ENCODE measurements at places on chromosomes 5 and 9.
A peak's percentile ranks its signal among the peaks of the same experiment; 100 is the strongest.

DNA sequence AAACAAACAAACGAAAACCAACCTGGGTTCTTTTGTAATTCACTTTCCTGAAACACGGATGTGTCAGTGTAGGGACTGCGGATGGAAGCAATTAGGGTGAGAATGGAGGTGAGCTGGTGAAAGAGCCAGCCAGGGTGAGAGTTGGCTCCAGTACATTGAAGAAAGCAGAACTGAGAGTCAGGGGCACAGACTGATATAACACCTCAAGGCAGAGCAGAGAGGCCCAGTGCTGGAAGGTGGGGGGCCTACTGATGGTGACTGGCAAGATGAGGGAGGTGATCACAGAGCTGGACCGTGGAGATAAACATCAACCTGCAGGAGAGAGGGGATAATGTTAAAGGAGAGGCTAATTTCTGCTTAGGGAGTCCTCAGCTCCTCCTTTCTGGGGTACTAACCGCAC lies 221.1 kb downstream of the MAN2A1 start:
- DNase-seq, result no peak

GRCh38 chr9:128117613-128118471 lies 9.7 kb downstream of the PTGES2 start:
- peak; percentile 91 for DNase-seq

- DNase-seq, result no peak
Measured at GRCh38 chr5:72121052-72121779, 13.9 kb downstream of the MAP1B start.

- DNase-seq, result no peak
Measured at GRCh38 chr9:33167972-33168461, 881 bp upstream of the B4GALT1 start.

GRCh38 chr5:128174951-128175350 lies 91.4 kb downstream of the SLC12A2 start:
- no peak for DNase-seq

DNA sequence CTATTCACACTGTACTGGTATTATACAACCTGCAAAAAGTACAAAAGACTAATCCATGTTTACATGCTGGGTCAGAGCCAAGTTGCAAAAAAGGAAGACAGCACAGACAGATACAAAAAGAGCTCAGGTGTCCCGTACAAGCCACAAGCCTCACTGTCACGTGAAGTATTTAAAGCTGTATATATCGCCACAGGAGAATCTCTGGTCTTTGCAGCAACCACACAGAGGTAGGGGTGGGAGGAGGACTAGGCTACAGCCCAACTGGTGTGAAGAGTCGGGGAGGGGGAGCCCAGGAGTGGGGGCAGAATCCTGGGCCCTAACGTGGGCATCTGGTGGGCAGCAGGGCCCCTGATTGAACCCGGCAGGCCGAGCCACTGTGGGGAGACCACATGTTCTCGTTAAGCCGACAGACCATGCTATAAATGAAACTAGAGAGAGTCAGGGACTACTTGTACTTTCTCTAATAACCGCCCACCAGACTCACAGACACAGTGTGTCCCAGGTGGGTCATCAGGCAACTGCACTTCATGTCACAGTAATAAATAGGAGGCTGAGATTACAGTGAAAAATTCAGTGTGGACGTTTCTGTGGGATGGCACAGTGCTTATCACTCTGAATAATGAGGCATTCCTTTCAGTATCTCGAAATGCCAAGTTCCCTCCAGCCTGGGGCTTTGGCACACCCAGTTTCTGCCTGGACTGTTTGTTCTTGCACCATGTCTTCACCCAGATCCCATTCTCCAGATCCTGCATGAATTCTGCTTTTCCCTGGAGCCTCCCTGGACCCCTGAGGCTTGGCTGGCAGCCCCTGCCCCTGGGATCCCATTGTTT lies 79.3 kb upstream of the SH3PXD2B start:
- no peak for DNase-seq

GRCh38 chr5:57738301-57738700 lies 255.7 kb upstream of the ACTBL2 start:
- DNase-seq, result no peak

DNA sequence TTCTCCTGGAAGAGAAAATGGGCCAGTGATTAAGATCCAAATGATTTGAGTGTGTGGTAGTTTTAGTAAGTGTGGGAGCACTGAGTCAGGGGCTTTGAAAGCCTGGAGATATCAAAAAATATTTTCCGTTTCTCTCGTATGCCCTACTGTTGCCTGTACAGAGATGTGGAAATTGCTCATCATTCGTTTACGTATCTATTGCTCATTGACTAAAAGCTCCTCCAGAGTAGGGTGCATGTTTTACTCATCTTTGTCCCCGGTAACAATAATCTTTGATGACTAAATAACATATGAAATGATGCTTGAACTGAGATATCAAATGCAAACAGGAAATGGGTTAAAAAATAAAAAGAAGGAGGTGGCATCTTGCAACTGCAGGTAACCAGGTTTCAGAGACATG lies 114.2 kb upstream of the FST start:
- DNase-seq, result no peak

DNA sequence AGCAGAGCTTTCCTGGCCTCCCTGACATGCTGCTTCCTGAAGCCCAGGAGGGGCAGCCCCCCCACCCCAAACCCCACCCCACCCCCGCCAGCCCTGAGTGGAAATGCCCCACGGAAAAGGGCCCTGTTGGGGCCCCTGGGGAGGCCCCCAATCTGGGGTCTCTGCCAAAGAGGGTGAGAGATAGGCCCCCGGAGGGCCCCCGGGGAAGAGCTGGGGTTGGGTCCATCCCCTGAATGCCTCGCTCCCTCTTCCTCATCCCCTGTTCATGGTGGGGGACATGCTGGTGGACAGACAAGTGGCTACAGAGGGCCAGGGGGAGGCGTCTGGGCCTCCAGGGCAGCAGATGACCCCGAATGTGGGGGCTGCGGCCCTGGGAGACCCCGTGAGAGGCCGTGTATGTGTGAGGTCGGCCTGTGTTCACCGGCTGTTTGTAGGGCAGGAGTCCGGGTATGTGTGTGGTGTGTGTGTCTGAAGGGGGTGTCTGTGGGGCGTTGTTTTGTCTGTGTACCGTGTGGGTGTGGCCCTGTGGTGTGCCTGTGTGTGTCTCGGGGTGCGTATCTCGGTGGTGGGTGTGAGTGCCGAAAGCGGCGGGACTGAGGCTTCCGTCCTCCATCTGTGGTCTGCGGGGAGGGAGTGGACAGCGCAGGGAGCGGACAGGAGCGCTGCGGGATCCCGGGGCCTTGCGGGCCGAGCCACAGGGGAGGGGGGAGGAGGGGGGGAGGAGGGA lies 11.3 kb downstream of the C9orf50 start:
- DNase-seq, result peak; percentile 46

- no peak for DNase-seq
Measured at GRCh38 chr9:19587678-19588077, 178.9 kb downstream of the ACER2 start.

- DNase-seq, result no peak
Measured at GRCh38 chr9:130982636-130983358, 26.2 kb upstream of the LAMC3 start.

GRCh38 chr5:19264821-19265220 lies 723.2 kb downstream of the CDH18 start:
- no peak for DNase-seq

DNA sequence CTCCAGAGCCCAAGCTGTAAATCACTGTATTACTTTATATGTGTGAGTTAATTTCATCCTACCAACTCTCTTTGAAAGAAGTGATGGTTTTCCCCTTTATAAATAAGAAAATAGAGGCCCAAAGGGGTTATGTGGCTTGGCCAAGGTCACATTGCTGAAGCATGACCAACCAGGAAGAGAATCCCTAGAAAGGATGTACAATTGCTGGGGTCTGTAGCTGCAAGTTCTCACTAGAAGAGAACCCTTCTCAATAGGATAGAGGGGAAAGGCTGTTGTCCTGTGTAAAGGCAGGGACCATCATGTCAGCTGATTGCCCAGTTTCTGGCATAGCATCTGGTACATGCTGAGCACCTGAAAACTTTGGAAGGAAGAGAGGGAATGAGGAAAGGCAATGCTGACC lies 39.0 kb upstream of the FAT2 start:
- DNase-seq, result no peak

GRCh38 chr9:95760791-95761190 lies 114.7 kb upstream of the ERCC6L2 start:
- DNase-seq, result no peak

- DNase-seq, result no peak
Measured at GRCh38 chr5:10987276-10987924, 226.4 kb upstream of the DAP start.

DNA sequence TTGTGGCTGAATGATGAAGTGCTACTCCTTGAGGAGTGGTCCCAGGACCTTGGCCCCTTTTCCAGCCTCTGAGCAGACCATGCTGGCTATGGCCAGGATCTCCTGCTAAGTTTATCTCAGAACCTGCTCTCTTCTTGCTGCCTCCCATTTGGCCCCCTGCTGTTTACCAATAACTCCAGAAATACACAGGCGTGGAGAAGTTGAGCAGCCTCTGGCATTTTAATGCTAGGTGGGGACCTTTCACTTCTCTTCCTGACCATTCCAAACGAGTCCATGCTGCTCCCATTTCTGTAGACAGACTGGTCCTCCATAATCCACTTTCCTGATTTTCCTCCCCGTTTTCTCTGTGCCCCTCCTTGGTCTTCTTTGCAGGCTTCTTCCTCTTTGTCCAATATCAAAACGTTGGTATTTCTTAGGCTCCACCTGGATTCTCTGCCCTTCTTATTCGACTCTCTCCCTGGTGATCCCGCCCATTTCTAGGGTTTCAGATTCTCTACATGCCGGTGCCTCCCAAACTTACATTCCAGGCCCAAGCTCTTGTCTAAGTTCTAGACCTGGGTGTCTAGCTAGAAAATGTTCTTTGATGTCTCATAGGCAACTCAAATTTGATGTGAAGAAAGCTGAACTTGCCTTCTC lies 33.4 kb upstream of the TNFAIP8 start:
- DNase-seq, result no peak

DNA sequence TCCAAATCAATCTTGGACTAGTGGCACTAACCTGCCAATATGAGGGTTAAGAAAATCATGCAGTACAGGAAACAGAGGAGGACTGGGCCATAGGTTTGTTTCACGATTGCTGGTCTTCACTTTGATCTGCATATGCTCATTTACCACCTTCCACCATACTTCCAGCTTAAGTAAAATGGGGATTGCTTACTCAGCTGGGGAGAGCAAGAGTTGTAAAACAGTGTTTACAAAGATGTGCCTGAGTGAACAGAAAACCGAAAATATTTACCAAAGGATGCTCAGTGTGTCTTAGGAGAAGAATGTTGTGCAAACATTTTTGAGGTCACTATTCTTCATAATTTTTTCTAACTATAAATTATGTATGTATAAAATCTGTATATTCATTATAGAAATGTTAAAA lies 65.1 kb upstream of the DNAH5 start:
- no peak for DNase-seq

GRCh38 chr5:169429044-169429443 lies 128.1 kb upstream of the SLIT3 start:
- DNase-seq, result no peak

GRCh38 chr5:74361406-74362358 lies 278.8 kb downstream of the ENC1 start:
- DNase-seq, result no peak

GRCh38 chr9:124212381-124213050 lies 45.2 kb upstream of the NEK6 start:
- no peak for DNase-seq

DNA sequence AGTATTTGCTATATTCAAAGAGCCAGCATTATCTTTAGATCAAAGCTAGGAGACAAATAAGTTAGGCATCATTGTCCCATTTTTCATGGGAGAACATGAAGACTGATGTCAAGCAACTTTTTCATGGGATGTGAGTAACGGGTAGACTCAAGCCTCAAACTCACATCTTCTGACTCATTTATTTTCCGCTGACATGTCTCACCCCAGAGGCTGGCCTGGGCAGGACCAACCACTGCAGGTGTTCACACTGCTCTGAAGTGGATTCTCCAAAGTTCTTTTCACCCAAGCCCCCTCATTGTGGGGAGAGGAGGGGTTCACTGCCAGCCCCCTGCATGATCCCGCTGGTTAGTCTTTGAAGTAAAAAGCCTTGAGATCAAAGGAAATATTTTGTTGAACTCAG lies 34.9 kb upstream of the BASP1 start:
- DNase-seq, result no peak

GRCh38 chr9:79674052-79674777 lies 102.5 kb downstream of the TLE4 start:
- no peak for DNase-seq

DNA sequence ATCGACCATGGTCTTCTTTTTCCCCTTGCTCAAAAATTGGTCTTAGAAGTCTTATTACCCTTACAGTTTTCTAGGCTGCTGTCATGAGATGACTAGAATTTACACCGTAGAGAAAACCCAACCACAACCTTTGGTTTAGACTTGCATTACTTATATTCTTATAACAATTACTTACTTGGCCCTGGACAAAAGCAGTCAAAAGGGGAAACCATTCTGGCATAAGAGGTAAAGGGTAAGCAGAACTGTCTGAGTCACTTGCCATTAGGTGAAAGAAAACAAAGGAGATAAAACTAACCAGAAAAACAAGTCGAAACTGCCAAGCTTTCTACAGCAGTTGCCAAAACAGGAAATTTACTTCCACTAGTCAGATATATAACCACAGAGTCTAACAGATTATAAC lies 17.9 kb downstream of the TMEM245 start:
- no peak for DNase-seq

- no peak for DNase-seq
Measured at GRCh38 chr5:52449516-52449915, 338.2 kb upstream of the ITGA1 start.

- no peak for DNase-seq
Measured at GRCh38 chr9:91458906-91459305, 35.3 kb upstream of the NFIL3 start.

DNA sequence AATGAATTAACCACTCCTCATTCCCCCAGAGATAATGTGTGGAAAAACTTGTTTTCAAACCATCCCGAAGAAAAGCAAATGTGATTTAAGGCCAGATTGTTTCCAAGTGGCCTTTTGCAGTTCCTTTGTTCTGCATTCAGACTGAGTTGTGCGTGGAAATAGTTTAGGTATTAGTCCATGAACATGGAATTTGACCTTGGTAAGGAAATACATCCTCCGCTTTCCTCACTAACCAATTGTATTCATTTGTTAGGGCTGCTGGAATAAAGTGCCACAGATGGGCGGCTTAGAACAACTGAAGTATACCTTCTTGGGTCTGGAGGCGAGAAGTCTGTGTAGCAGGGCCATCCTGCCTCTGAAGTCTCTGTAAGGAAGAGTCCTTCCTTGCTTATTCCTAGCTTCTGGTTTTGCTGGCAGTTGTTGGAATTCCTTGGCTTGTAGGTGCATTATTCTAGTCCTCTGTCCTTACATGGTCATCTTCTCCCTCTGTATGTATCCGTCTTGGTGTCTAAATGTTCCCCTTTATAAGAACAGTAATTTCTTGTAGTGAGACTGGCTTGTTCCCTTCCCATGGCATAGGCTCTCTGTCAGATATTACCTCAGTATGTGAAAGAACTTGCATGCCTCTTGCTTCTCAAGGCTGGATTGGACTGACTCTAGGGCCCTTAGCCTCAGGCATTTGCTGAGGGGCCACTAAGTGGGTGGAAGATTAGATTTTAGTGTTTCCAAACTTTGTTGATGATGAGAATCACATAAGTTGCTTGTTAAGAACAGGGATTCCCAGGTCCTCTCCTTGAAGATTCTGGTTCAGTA lies 53.9 kb downstream of the RAI14 start:
- DNase-seq, result no peak

- DNase-seq, result no peak
Measured at GRCh38 chr5:122149321-122150090, 20.2 kb downstream of the ZNF474 start.

GRCh38 chr5:20300110-20300509 lies 312.1 kb upstream of the CDH18 start:
- DNase-seq, result no peak

- no peak for DNase-seq
Measured at GRCh38 chr5:15002173-15002572, 130.6 kb upstream of the ANKH start.
